ENCODE measurements at places on chromosomes 1 and 21.

DNA sequence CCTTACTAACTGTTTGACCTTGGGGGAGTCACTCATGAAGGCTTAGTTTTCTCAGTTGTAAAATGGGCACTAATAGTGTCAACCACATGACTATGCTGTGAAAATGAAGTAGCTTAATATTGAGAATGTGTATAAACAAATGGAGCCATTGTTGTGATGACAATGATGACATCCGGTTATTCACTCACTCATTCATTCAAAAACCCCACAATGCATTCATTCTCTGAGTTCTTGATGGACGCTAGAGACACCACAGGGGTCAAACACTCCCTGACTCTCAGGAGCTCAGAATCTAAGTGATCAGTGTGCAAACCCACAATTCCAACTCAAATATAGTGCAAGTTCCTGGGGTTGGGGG, 138.9 kb downstream of the FOXD2 start:
- DNase-seq: no peak

GRCh38 chr1:10225573-10225972, 15.2 kb downstream of the KIF1B start:
- DNase-seq: no peak

GRCh38 chr1:62299426-62300200, 19.6 kb downstream of the KANK4 start:
- no peak for DNase-seq

DNA sequence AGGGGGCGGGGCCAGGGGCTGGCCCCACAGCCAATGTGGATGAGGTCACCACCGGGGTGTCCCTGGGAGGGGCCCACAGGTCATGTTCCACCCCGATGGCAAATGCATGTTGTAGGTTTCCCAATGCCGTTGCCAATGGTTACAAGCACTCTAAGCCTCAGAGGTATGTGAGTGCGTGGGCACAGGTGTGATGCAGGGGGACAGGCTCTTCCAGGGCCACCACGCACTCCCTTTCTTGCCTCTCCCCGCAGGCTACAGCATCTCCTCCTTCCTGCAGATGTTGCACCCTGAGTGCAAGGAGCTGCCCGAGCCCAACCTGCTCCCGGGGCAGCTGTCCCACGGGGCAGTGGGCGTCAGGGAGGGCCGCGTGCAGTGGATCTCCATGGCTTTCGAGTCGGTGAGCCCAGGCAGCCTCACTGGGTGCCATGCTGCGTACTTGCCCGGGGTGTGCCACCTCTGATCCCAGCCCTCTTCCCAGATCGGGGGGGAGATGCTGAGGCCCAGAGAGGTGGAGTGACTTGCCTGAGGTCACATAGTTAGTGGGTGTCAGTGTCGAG, 52.4 kb downstream of the DISP3 start:
- DNase-seq: no peak

- DNase-seq: no peak
These were observed 16.2 kb downstream of the WDR47 start for GRCh38 chr1:109025694-109026093.

- no peak for DNase-seq
These were observed 595 bp downstream of the AK2 start for GRCh38 chr1:33036051-33036525.

- DNase-seq: no peak
These were observed 25.6 kb downstream of the MATN1 start for GRCh38 chr1:30697571-30698376.

- no peak for DNase-seq
These were observed 64.7 kb upstream of the GJA8 start for GRCh38 chr1:147837964-147838292.
